Activated naive CD4-positive, alpha-beta T cell treated with anti-CD3 and anti-CD28 coated beads, Interleukin-2, amount 10 ng/mL, durations not matched to agents 7 days and 5 days (primary cell): ENCODE measurements at places on chromosomes 2 and 18.

GRCh38 chr2:108776475-108776874 lies 10.1 kb upstream of the CCDC138 start:
- DNase-seq: no peak

DNA sequence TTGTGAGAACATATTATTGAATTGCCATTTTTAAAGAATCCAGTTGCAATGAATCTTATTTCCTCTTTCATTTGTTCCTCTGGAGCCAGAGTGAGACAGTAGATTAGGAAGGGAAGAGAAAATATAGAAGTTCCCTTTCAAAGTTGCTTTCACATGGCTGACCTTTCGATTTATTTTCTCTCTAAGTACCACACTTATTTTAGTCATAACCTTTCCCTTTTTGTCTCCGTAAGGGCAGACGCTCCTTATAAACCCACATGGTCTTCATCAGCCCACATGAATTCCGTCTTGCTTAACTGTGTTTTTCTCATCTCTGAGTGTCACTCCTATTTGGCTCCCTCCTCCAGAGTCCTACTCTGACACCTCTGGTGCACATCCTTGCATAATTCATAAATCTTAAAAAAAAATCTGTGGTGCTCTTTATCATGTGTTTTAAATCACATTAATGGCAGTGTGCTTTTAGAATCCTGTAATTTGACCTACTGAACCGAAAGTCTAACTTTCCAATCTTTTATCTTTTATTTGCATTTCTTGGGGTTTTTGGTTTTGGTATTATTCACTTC lies 38.5 kb upstream of the ZNF396 start:
- DNase-seq: no peak

DNA sequence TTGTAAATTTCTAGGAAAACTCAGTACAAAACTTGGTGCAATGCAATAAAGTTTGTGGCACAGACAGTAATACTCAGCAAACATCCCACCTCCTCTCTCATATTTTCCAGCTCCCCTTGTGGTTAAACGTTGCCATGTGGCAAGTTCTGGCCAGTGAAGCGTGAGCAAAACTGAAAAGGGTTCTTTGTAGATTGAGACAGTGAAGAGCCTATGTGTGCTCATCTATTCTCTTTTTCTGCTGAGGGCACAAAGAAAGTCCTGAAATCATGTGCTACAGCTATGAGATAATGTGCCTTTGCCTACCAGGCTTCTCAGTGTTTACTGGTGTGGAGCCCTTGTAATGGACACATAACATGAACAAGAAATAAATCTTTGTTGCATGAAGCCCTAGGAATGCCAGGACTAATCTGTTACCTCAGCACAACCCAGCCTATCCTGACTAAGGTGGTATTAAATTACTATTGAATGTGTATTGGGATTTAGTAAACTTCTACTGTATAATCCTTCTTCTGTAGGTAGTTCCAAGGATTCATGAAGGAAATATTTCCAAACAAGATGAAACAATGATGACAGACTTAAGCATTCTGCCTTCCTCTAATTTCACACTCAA lies 13.0 kb upstream of the TYMS start:
- DNase-seq: no peak

GRCh38 chr18:43322132-43322531 lies 44.8 kb upstream of the SYT4 start:
- DNase-seq: no peak

DNA sequence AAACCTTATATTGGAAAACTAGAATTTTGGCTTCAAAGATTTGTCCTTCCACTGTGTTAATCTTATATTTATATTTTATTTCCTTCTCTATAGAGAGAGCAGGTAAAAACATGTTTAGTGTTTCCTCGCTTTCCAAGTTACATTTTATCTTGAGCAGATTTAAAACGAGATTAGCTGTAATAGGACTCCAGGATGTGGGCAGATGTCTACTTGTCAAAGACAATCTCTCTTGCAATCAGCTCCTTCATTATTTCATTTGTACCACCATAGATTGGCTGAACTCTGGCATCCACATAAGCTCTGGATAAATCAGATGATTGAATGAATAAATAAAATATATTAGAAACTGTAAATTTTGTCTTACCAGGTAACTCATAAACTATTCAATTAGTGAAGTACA lies 17.5 kb upstream of the KANSL1L start:
- no peak for DNase-seq

GRCh38 chr2:216428618-216429350 lies 16.5 kb downstream of the SMARCAL1 start:
- no peak for DNase-seq

- no peak for DNase-seq
Measured at GRCh38 chr2:72425996-72426395, 278.3 kb upstream of the CYP26B1 start.

DNA sequence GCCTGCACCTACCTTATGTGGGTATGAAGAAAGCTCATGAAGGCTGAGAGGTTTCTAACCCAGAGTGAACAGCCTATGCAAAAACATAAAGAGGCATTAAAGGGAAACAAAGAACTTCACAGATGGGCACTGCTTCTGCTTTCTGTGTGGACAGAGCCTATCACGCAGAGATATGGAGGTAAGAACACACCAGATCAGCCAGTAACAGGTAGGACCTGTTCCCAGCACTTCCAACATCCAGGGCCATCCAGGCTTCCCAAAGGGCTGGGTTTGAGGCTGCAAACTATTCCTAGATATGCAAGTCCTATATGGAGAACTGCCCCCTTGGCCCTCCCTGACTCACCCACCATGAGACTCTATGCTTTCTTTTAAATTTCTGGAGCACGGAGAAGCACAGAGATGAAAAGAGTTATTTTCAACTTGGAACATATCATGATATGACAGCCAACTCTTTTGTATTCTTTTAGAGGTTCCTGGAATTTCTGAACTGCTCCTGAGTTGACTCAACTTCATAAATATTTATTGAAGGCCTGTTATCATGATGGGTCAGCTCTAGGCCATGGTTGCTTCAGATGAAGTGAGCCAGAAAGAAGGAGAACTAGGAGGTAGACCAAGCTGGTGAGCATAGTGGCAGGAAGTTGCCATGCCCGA lies 77.4 kb upstream of the PPP1CB start:
- no peak for DNase-seq

DNA sequence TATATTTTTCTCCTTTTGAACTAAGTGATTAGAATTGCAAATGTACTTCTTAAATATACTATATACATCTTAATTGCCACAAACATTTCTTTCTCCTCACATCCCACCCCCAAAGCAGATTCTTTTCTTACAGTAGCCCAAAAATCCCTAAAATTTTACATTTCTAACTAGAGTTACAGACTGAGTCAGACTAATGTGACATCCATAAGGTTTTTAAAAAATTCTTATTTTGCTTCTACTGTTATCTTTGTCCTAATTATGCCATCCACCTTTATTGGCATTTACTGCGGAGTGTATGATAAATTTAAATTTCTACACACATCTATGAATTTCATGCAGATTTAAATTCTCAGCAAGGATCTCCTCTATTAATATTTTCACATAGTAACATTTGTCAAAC lies 15.8 kb downstream of the PELI1 start:
- no peak for DNase-seq

- no peak for DNase-seq
Measured at GRCh38 chr2:38438133-38438882, 61.2 kb upstream of the ATL2 start.

- peak; percentile 51 for DNase-seq
Measured at GRCh38 chr2:176473177-176473576, 203.9 kb downstream of the MTX2 start.

DNA sequence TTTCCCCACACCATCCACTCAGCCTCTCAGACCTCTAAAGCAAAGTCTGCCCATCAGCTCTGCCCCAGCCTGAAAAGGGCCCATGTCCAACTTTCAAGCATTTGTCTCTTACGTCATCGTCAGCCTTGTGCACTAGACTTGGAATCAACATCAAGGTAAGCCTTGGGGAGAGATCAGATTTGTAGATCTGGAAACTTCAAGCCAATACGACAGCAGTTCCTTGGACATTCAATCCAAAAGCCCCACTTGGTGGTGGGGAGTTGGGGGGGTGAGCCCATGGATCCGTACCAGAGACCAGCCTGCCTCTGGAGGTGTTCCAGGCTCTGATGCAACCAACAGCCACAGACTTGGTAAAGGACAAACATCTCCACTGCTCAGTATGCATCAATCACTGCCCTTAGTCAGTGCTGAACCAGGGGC lies 206.8 kb upstream of the MEIS1 start:
- no peak for DNase-seq

DNA sequence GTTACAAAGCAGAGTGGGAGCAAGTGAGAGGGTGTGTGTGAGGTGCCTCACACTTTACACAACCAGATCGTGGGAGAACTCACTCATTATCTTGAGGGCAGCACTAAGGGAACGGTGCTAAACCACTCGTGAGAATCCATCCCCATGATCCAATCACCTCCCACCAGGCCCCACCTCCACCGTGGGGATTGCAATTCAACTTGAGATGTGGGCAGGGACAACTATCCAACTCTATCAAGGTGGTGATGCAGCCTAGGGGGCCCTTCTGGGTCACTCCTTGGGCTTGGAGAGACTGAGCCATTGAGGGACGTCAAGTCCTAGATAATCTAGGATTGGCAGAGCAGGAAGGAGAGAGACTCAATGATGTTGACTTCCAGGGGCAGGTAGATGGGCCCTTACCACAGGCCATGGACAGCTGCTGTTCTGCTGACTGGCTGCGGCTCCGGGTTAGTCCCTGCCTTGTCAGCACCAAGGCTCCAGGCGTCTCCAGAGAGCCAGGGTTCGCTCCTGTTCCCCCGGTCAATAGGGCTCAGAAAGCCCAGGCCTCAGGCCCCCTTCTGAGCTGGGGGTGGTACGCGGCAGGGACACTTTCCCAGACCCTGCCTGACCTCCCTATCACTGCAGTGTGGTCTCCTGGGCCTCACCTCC lies 193.2 kb upstream of the HS6ST1 start:
- DNase-seq: no peak

DNA sequence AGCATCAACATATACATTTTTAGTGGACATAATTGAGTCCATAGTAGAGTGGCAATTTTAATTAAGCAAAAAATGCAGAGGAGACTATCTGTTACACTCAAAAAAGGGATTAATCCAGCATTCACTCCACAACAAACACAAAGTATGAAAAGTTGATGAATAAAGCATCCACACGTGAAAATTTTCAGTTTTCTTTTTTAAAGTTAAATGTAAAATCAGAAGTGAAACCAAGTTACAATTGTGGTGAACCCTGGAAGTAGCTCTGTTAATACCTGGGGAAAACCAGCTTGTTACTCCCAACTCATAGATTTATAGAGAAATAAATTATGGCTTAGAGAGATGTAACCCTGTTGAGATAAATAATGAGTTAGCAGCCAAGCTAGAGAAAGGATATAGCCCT lies 807.8 kb downstream of the TRIB2 start:
- DNase-seq: no peak

DNA sequence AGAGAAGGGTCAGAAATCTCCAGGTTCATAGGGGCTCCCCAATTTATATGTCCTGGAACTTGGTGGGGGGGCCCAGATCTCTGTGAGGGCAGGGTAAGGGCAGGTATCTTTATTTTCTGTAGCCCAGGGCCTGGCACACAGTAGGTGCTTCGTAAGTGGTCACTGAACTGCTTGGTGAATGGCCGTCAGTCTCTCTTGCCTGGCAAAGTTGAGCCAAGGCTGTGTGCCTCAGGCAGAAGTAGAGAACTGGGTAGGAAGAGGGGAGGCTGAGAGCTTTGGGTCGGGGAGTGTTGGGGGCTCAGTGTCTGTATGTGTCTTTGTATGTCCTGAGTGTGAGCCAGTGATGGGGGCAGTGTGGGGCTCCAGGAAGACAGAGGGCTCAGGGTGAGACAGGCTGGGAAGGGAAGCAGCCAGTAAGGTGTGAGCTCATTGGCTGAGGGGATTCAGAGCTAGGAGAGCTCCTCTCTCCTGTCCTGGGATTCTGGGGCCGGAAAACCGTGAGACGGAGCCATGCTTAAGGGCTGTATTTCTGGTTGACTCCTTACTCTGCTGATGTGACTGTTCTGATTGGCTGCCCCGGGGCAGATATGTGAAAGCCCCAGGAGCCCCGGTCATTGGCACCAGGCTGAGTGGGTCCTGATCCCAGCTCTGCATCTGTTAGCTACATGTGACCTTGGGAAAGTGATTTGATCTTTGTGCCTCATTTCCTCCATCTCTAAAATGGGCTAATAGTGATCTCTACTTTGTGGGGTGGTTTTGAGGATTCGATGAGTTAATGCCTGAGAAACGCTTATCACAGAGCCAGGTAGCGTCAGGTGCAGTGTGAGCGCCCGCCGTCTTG lies 30.3 kb downstream of the STEAP3 start:
- DNase-seq: no peak

DNA sequence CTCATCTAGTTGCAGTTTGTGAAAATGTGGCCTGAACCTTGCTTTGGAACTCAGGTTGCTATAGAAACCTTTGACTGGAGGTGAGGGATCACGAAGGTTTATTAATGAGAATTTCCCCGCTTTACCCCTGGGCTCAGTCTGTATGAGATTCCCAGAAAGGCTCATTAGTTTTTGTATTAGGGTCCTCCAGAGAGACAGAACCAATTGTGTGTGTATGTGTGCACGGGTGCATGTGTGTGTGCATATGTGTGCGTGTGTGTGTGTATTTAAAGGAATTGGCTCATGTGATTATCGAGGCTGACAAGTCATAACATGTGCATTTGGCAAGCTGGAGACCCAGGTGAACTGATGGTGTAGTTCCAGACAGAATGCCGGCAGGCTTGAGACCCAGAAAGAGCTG lies 113.8 kb upstream of the DLX2 start:
- DNase-seq: no peak

DNA sequence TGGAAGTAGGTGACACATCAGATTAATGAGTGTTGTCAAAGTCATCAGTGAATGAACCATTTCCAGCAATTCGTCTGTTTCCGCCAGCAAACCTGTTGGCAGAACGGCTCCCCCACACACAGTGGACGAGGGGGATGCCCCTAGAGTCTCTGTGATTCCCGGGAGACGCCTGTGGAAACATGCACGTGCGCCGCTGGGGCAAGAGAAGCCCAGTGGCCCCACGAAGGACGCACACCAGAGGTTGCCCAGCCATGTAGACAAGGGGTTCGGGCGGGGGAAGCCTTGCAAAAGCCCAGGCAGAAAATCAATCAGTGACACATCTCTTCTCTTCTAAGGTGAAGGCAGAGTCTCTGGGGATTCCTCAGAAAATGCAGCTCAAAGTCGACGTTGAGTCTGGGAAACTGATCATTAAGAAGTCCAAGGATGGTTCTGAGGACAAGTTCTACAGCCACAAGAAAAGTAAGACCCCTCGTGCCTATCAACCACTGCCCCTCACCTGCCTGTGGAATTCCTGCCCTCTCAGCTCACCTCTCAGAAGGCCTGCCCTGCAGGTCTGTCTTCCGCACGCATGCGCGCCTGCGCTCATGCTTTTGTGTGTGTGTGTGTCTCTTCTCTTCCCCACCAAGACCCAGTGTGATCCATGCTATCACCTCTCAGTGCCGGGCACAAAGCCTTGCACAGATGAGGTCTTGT lies 87.1 kb downstream of the INPP5D start:
- no peak for DNase-seq

GRCh38 chr2:95165030-95165370 lies 609 bp upstream of the ZNF2 start:
- DNase-seq: no peak

- no peak for DNase-seq
Measured at GRCh38 chr2:162210385-162210784, 32.9 kb downstream of the FAP start.
